Activated T-helper 2 cell treated with anti-CD3 and anti-CD28 coated beads, Interferon-gamma antibody, Interleukin-2, Interleukin-4, amounts not matched to agents 10 μg/mL and 5 μg/mL and 100 μg/mL, durations not matched to agents 14 hours and 24 hours and 36 hours (primary cell): ENCODE measurements at places on chromosomes 6 and 20. TPM values are rescaled to one million over a fixed set of nuclear protein-coding genes. Genes with fewer than 3 reads are reported as not detected.

The TGM2 gene
- total RNA-seq = not detected in 2 replicates

The FAM209B gene
- total RNA-seq = 0.97 and 1.8 TPM in 2 replicates

The SLC12A5 gene
- 0.73 TPM in 1 of 2 replicates, not detected in the other for total RNA-seq

The GABRR1 gene
- not detected in 2 replicates for total RNA-seq

DNA sequence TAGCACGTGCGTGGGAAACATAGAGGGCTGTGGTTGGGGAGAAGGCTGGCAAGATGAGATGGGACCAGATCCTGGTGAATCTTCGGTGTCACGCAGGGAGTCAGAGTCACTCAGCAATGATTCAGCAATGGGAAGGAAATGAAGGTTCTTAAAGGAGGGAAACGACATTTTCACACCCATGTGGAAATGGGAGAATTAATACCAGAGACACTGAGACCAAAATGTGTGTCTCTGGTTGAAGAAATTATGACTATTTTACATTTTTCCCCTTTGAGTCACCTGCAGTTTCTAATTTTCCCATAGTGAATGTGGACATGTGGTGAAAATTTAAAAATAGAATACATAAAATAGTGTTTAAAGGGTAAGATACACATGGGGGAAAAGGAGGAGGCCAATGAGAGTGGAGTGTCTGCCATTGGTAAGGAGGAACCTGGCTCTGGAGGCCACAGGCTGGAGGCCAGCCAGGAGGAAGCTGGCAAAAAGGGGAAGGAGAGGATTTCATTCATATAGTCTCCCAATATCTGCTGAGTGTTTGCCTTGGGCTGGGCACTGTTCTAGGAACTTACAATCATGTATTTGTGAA lies 17.5 kb downstream of the NRN1 start:
- no peak for DNase-seq
- H3K4me1 ChIP-seq = peaks cover 8% of the 10 kb centered on the region
- H3K4me3 ChIP-seq = no peak overlapping the region
- H3K36me3 ChIP-seq = no peaks in the 10 kb centered on the region

DNA sequence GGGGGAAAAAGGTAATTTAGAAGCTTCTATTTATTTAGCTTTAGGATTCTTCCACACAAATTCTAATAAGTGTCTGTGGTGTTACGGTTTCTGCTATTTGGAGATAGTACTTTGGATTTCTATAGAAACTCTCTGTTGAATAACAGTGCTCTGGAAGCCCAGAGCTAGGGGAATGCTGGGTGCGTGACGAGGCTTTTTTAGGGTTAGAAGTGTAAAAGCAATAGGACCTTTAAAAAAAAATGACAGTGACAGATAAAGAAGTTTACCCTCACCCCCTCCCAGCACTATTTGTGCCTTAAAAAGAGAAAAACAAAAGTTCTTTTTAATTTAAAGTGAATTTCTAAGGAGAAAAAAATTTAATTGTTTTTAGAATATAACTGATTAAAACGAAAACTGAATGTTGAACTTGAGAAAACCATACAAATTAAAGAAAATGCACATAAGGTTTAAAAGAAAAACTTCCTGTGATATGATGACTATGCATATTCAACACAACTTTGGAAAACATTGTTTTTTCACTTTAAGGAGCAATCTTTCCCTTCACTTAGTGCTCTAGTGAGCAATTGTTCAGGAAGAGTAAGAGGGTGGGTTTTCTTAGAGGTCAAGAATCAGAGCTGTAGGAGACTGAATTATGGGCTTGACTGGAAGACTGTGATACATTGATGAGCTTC lies 89.6 kb upstream of the RIPOR2 start:
- no peaks in the 10 kb centered on the region for H3K27me3 ChIP-seq
- peaks cover 40% of the 10 kb centered on the region for H3K4me1 ChIP-seq
- no peak for DNase-seq
- H3K27ac ChIP-seq = peak overlapping the region; percentile 89

DNA sequence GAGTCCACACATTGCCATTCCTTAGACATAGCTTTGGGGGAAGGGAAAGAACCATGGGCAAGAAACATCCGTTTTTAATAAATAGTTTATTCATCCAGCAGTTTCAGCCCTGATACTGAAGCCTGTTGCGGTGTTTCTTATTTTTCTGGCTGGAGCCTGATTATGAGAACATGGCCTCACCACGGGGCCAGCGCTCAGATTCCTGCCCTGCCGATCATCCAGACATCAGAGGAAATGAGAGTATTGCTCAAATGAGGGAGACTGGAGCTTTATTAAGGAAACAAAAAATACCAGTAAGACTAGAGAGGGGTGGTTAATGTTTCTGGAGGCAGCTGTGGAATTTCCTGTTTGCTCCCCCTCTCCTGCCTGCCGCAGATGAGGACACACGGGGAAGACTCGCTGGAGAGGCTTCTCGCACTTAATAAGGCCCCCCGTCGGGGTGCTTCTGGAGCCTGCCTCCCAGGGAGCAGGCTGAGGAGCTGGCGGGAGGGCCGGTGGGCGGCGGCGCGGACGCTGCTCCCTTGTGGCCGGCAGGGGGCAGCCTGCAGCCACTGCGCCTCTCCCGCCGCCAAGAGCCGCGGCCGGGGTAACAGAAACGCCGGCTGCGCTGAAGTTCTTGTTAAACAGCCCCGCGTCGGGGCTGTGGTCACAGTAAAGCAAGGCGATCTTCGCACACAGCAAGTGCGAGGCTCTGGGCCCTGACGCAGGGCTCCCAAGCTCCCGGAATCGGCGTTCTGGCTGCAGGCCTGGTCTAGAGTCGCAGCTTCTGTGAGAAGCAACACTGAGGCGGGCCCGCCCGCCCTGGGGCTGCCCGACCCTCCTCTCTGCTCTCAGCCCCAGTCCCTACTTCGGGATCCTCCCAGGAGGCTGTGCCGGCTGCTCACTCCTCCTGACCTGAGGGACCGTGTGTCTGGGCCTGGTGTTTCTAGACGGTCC lies 17.5 kb downstream of the LEMD2 start:
- no peak overlapping the region for H3K4me3 ChIP-seq
- no peak overlapping the region for H3K27ac ChIP-seq
- DNase-seq = peak; percentile 43
- peaks cover 3% of the 10 kb centered on the region for H3K4me1 ChIP-seq
- H3K36me3 ChIP-seq = peaks cover 36% of the 10 kb centered on the region

GRCh38 chr6:46186583-46186982 lies 15.8 kb upstream of the ENPP5 start:
- DNase-seq = no peak
- peaks cover 62% of the 10 kb centered on the region for H3K27me3 ChIP-seq
- no peak overlapping the region for H3K4me3 ChIP-seq
- no peak overlapping the region for H3K27ac ChIP-seq
- no peaks in the 10 kb centered on the region for H3K36me3 ChIP-seq
- H3K4me1 ChIP-seq = no peaks in the 10 kb centered on the region

DNA sequence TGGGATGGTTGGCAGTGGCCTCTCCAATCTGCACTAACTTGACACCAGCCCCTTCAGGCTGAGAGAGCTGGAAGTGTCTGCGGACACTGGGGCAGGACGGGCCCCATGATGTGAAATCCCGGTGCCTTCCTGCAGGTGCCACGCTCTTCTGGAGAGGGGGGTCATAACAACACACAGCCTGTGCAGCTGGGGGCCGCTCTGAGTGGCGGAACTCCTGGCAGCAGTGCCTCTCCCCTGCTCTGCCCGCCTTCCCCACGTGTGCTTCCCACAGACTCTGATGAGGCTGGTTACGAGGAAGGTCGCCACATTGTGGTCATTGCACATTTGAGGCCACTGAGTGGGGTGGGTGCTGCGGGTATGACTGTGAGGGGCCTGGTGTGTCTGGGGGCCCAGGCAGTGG lies 145.2 kb downstream of the DTNBP1 start:
- H3K27ac ChIP-seq = no peak overlapping the region
- H3K4me3 ChIP-seq = no peak overlapping the region
- DNase-seq = no peak
- peaks cover 87% of the 10 kb centered on the region for H3K36me3 ChIP-seq

DNA sequence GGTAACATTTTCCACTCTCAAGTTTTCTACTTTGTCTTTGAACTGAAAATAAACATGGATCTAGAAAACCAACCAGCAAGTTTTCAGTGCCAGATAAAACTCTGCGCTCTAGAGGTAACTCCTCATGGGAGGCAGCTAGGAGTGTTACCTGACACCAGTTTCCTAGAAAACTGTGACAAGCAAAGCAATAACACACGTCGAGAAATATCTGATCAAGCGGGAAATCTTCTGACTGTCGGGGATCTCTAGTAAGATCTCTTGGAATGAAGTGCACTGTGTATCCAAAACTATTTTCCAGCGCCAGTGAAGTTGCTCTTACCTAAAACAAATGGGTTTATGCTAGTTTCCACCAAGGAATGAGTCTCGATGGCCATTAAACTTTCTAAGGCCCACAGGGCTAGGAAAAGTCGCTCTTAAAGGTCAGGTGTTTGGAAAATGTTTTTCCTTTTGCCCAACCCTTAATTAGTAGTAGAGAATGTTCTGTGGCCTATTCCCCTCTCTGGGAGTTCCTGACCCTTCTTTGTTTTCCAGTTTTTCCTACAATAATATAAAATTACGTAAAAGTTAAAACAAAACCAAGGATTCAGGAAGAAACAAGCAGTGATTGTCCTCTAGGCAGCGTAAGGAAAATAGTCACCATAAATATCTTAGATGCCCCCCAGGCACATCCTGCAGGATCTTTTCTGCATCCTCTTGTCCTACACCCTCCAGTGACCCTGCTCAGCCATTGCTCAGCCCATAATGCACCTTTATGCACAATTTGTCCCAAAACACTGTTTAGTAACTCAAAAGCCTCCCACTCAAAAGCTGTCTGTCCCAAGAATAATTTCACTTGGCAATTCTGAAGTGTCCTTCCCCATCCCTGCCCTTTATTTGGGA lies 137.7 kb upstream of the AKAP12 start:
- no peak overlapping the region for H3K27ac ChIP-seq
- H3K27me3 ChIP-seq = no peaks in the 10 kb centered on the region
- no peak for DNase-seq
- peaks cover 16% of the 10 kb centered on the region for H3K4me1 ChIP-seq
- peaks cover 34% of the 10 kb centered on the region for H3K36me3 ChIP-seq

GRCh38 chr6:15515660-15516375 lies 147.0 kb downstream of the DTNBP1 start:
- no peak for DNase-seq
- H3K4me3 ChIP-seq = no peak overlapping the region
- no peak overlapping the region for H3K27ac ChIP-seq
